ENCODE measurements at places on chromosomes 5 and 9.
A peak's percentile ranks its signal among the peaks of the same experiment; 100 is the strongest.

DNA sequence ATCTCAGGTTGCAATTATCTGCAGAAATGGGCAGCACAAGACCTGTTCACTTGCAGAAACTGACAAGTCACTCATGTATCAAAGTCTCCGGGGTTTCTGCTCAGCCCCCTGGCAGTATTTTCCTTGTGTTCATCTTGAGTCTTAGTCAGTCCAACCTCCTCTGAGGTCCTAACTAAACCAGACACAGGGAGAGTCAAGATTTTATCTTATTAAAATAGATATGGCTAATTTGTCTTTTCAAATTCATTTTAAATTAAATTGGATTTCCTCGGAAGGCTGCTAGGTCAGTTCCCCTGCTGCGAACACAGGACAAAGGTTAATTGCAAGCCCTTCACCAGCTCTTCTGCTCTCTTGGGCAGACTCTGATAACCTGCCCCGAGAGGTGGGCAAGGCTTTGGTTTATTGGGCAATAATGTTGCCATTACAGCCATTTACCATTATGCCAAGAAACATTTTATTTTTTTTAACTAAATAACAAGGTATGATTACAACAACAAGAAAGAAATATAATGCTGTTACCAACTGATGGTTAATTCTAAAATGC is 103.5 kb downstream of the MAPKAP1 start:
- DNase-seq, result no peak

GRCh38 chr5:118068886-118069285 is 919.5 kb downstream of the DTWD2 start:
- no peak for DNase-seq

DNA sequence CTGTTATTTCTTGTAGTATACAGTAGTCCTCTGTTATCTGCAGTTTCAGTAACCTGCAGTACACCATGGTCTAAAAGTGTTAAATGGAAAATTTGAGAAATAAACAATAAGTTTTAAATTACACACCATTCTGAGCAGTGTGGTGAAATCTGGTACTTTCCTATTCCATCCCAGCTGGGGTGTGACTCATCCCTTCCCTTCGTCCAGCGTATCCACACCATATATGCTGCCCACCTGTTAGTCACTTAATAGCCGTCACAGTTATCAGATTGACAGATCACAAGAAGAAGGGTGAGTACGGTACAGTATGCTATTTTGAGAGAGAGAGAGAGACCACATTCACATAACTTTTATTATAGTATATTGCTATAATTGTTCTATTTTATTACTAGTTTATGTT is 28.9 kb downstream of the FAM151B start:
- no peak for DNase-seq

DNA sequence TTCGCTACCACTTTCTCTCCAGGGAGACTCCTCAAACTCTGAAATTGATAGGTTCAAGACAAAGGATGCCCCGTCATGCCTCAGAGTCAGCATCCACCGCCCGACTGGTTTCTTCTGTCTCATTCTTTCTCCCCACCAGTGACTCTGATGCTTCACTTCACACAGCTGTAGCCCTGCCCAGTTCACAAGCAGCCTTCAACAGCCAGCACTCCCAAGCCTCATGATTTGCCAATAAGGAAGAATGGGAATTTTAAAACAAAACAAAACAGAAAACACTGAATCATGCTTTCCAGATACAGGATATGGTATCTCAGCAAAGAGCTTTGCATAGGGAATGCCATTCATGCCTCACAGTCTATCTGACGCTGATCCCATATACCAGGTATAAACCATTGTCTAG is 371.2 kb upstream of the RORB start:
- DNase-seq, result no peak

- no peak for DNase-seq
Observed at GRCh38 chr9:16753256-16753655, 117.2 kb downstream of the BNC2 start.

GRCh38 chr5:152813526-152813925 is 408.4 kb upstream of the NMUR2 start:
- DNase-seq, result no peak

DNA sequence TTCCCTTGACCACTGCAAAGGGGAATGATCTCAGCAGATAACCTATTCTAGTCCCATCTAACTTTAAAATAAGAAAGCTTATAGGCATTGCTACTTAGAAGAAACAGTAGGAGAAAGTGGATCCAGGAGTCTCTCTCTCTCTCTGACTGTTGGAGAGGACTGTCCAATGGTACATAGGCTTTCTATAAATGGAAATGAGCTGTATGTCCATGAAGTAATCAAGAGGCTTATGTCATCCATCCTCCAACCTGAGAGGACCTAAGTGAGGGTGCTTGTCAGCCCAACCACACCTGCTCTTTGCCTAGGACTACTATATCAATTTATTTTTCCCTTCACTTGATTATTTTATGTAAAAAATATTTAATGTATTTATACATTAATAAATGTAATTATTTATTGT is 172.3 kb downstream of the PAPPA start:
- DNase-seq, result no peak

- DNase-seq, result no peak
Observed at GRCh38 chr5:41071242-41071641, at the start of gene MROH2B. MROH2B (minus strand) TSS chr5:41071342; CDS start chr5:41070852, 490 bp downstream.

- no peak for DNase-seq
Observed at GRCh38 chr5:111224561-111225345, 569 bp downstream of the CAMK4 start.

- peak; percentile 27 for DNase-seq
Observed at GRCh38 chr5:35835796-35836742, 20.6 kb upstream of the IL7R start.

DNA sequence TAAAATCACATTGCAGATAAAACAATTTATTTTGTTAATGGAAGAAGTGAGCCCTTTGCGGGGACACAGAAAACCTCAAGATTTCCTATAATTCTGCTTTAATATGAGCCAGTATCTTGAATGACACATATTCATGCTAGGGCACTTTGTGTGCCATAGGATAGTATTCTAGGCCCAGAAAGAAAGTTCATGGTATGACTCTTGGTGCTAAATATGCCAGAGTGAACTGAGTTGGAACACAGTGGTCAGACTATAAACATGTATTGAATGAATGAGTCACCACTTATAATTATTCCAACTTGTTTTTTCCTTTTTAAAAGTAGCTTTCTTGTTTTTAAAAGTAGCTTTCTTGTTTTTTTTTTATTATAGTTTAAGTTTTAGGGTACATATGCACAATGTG is 46.0 kb downstream of the ADAMTS19 start:
- no peak for DNase-seq

DNA sequence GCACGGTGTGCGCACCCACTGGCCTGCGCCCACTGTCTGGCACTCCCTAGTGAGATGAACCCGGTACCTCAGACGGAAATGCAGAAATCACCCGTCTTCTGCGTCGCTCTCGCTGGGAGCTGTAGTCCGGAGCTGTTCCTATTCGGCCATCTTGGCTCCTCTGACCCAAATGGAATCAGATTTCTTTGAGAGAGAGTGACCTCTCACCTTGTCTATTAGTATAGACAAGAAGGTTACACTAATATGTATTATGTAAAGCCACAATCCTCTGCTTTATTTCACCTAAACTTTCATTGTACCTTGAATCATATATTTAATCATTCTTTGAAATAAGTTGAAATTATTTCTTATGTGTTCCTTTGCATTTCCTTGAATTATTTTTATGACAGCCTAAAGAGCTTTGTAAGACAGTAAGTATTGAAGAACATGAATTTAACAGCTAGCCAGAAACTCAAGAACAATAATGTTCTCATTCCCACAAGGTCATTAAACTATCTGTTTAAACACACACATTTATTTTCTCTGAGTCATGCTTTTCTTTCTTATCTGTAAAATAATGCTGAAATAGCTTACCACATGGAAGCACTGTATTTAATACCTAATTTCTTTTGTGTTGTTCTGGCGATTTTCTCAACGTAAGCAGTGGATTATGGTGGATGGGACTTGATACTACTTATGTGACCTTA is 91.8 kb upstream of the DMRTA1 start:
- DNase-seq, result no peak

DNA sequence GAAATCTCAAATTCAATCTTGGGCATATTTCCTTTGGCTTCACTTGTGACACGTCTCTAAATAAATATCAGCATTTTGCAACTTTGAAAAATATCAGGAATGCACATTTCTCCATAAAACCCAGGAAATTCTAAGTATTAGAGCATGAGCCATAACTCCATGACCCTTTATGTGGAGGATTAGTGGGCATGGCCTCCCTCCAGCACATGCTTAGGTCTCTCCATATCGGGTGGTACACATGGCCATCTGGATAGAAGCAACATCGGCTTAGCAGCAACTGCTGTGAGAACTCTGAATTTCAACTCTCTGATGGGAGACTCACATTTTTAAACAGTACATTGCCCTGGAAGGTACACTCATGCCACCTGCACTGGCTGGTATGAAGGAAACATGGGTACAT is 73.7 kb upstream of the EGFLAM start:
- no peak for DNase-seq

DNA sequence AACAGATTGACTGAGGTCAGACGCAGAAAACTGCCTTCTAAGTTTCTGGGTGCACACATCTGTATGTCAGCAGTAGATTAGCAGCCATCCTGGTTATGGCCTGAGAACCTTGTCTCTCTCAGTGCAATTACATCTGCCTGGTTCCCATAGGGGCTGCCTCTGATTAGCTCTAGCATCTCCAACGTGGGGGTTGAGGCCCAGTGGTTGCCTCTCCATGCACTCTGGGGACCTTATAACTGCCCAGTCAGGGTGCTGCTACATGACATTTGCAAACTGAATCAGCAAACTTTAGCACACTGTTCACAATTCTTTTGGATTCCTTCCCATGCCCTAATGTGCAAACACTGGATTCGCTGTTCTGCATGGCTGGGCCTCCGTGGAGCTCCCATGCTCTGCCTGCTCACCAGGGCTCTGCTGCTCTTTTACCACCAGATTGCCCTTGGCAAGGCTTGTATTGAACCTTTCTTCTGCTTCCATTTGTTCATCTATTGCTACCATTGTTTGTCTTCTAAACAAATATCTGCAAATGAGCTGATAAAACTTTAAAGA is 36.2 kb downstream of the SNX18 start:
- DNase-seq, result no peak

- no peak for DNase-seq
Observed at GRCh38 chr9:28888806-28889205, 1315.5 kb upstream of the C9orf72 start.
